ENCODE measurements at places on chromosomes 5 and 9.

GRCh38 chr9:7174884-7175283, 417.1 kb downstream of the KDM4C start:
- DNase-seq: no peak

DNA sequence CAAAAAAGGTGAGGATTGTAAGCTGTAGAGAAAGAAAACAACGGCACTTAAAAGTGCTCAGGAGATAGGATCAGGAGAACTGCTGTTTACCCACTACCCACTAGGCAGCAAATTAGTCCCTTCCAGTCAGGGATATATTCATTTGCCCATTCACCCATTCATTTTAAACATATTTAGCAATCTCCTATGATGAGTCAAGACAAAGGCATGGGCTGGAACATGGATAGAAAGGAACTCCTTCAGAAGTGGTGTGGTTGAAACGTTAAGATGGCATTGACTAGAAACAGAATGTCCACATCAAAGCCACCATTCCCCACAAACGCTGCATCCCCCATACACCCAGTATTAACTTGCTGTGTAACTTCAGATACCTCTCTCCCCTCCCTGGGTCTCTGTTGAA, 225.7 kb downstream of the ASTN2 start:
- DNase-seq: no peak

DNA sequence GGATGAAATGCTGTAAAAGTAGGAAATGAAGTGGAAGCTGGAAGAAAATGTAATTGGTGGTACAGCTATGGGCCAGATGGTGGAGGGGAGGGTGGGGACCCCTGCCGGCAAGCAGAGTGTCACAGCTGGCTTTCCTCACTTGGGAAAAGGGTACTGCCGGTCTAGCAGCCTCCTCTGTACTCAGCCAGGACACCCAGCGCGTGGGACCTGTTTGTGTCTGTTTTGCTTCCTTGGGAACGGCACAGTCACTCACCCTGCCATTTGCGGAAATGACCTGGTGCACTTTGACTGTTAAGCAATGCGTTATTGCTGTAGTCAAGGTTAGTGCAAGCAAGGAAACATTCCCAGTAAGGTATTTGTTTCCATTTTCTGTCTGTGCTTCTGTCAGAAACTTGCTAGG, 10.1 kb downstream of the TMEM252 start:
- DNase-seq: no peak

DNA sequence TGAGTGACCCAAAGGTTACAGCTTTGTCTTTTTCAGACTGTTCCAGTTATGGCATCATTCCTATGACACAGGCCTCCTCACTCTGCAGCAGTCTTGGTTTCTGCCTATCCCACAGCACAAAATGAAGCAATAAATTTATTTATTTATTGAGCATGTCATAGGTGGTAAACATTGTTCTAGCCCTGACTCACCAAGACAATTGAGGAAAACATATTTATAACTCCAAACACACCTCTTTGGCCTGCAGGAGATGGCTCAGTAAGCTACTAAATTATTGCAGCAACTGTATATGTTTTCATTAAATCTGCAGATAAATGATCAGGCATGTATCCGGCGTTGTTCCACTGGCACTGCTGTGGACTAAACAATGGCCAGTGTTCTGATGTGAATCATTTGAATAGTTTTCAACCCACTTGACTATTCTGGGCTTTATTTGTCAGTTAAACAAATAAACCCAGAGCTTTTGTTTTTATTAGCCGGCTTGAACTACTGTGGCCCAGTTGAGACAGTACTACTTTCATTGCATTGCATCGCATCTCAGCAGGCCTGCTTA, 83.2 kb downstream of the FOXD1 start:
- no peak for DNase-seq

- DNase-seq: no peak
These were observed 23.2 kb downstream of the PRUNE2 start for GRCh38 chr9:76882686-76883085.

DNA sequence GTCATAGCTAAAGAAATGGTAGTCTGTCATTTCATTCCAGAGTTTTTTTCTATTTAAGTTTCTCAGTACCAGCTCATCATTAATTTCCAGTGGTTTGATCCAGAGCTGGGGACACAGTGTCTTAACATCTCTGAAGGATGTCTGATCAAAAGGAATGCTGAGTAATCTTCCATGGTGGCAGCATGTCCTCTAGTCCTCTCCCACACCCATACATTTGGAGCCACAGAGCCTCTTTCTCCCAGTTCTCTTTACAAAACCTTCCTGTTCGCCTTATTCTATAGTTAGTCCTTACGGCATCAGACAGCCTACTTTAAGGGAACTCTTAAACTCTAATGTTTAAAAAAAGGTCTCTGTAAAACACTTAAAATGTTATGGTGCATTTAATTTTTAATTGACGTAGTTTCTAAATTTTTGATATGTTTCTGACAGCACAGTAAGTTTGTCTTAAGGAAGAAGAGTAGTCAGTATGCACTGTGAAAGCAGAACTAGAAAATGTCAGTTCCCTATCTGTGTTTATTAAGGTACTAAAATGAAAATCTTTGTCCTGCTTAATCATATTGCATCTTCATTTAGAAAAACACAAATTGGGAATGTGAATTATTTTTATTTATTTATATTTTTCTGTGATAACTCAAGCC, 96.8 kb downstream of the INIP start:
- DNase-seq: no peak

DNA sequence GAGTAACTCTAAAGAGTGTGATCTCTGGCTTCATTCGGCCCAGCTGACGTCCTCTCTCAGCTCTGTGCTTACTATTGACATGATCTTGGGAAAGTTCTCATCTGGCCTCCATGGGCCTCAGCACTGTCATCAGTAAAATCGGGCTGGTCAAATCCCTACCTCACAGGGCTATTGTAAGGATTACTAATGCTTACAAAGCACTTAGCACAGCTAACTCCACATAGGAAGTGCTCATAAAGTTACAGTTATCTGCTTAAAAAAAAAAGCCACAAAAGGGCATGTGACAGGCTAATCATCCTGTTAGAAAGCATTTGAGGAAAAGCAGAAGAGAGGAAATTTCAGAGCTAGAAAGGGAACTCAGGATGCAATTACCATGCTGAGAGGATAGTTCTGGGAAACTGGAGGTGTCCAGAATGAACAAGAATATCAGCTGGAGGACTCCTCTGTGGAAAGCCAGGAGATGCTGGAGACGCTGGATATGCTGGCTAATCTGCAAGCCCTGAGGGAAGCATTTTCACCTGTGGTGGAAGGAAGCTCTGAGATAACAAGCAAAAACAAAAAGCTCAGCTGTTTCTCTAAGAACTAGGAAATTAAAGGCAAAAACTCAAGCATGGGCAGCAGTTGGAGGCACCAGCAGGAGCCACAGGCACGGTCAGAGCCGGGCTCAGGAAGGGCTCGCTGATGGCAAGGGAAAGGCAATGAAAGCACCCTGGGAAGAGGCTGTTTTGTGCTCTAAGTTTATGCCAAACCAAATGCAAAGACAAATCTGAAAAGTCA, 4.4 kb upstream of the BHMT start:
- DNase-seq: no peak

- DNase-seq: no peak
These were observed 381.9 kb upstream of the ZNF462 start for GRCh38 chr9:106481013-106481609.

- no peak for DNase-seq
These were observed 326.9 kb downstream of the SLIT3 start for GRCh38 chr5:168974082-168974481.

DNA sequence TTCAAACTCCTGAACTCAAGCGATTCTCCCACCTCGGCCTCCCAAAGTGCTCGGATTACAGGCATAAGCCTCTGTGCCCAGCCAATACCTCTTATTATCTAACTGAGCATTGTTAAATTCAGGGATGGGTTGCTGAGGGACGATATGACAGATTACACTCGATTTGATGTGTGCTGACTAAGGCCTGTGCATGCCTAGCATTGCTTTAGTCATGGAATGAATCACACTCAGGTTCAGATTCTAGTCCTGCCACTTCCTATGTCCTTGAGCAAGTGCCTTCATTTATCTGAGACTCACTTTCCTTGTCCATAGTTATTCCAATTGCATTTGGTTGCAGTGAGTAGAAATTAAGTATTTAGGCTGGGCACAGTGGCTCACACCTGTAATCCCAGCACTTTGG, 19.5 kb downstream of the THBS4 start:
- no peak for DNase-seq

DNA sequence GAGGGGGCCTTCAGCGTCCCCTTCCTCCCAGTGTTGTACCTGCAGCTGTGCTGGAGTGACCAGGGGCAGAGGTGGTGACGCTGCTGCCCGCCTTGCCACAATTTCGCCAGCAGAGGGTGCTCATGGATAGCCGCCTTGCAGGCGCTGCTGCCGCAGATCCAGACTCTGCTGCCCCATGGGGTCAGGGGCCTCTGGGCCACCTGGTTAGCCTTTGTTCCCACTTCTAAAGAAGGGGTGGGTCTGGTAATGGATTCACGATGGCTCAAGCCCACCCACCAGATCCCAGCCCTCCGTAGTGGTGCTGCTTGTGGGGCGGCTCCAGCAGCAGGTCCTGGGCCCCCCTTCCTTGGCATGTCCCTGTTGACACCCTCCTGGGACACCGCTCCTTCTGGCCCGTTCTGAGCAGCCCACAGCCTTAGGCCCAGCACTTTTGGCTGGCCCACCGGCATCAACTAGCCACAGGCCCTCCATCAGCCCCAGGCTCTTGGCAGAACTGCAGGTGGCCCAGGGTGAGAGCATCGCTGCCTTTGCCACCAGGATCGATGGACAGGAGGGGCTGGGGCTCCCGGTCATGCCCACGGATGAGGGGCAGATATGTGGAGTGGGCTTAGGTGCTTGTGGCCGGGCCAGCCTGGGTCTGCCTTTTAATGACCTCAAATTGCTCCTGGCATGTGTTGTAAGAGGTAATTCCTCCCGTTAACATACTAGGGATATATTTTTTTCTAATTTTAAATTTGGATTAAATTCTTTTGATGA, 57.2 kb downstream of the COL5A1 start:
- DNase-seq: no peak

DNA sequence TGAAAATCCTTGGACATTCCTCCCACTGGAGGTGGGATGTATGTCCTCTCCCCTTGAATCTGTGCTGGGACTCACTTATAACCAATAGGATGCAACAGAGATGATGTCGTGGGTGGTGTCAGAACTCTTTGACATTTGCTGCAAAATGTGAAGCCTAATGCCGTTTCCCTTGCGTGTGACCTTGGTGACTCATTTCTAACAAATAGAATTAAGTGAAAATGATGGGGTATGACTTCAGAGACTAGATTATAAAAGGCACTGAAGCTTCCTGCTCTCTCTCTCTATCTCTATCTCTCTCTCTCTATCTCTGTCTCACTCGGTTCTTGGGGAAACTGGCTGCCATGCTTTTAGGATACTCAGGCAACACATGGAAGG, 126.1 kb upstream of the STC2 start:
- no peak for DNase-seq

DNA sequence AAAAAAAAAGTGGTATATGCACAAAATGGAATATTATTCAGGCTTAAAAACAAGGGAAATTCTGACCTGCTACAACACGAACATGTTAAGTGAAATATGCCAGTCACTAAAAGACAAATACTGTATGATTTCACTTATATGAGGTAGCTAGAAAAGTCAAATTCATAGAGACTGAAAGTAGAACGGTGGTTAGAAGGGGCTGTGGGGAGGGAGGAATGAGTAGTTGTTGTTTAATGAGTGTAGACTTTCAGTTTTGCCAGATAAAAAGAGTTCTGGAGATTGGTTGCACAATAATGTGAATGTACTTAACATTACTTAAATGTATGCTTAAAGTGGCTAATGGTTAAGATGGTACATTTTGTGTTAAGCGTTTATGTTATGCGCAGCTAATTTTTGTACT, 79.5 kb upstream of the IL12B start:
- DNase-seq: no peak

GRCh38 chr9:78030296-78030552, 1.4 kb downstream of the GNAQ start:
- peak; percentile 25 for DNase-seq

DNA sequence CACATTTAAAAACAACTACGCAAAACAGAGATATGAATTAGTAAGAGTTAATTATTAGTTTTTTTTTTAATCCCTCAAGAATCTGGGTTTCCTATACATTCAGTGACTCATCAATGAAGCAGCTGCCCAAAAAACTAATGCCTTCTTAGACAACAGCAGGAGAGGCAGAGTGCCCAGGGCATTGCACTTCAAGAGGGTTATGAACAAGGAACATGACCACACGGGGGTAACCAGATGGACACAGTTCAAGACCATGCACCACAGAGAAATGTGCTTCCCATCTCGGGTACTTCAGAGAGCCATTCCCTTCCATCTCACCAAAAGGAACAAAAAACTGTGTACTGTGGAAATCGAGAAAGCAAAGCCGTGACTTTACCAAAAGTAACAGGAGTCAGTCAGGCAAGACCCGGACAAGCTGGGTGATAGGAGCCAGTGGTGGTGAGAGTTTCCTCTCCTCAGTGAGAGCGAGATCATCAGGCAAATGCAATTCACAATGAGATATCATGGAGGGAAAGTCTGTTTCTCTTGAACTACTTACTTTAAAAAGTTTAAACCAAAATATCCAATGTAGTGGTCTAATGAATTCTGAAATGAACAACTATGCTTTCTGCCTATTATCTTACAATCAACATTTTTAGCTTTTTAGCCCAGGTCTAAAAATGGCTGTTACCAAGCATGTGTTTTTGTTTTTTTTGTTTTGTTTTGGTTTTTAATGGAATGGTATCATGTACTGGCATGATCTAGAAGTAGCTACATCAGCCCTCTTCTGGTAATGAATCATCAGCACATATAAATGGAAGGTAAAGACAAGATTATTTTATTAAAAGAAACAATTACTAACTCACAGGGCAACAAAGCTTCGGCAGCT, 192.1 kb downstream of the TSSK1B start:
- no peak for DNase-seq

DNA sequence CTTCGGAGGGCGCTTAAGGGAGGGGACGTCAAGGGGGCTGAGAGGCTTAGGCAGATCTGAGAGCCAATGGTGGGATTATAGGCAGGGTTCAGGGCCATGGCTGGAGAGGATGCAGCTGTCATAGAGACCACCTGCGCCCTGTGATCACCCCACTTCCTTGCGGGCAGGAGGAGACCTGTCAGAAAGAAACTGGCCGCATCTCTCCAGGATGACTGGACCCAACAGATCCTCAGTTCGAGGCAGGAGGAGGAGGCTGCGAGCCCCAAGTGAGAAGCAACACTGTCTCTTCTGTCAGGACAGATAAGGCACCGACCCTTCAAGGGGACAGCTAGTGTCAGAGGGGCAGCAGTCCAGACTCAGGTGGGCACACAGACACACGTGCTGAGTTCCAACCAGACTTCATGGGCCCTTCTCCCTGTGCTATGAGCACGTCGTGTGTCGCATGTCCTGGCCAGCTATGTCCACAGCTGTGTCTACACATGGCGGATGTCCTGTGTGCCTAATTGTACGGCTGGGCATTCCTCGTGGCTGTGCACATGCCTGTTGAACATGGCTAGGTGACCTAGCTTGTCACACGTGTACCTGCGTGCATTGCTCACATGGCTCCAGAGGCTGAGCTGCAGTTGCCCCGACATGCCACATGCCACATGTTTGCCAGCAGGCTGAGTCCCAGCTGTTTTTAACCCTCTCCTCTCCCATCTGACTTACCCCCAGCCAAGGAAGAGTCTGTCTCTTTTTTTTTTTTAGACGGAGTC, 583 bp upstream of the AQP3 start:
- DNase-seq: no peak

Data from activated naive CD4-positive, alpha-beta T cell (primary cell).